Muscle of leg (tissue), 16 donors: ENCODE measurements at places on chromosomes 13 and 19. TPM values are rescaled to one million over a fixed set of nuclear protein-coding genes. Genes with fewer than 3 reads are reported as not detected.
A peak's percentile ranks its signal among the peaks of the same experiment; 100 is the strongest.

DNA sequence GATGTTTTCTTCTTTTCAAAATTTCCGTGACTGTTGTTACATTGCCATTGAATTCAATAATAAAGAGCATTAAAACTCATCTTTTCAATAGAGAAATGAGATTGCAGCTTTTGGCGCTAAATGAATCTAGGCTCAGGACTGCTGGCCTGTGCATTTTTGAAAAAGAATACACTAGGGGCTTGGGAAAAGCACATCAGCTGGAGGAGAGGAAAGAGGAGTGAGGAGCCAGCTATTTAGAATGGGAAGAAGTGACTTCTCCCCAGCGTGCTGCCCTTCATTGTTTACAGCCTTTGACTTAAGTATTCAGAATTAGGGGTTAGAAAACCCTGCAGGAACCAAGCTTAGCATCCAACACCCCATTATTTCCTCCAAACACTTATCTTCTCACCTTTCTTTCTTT lies 43.3 kb downstream of the TNFSF11 start:
- peak; percentile 84 for DNase-seq

MBD3L3 gene
- not detected for total RNA-seq

MYO16 gene
- total RNA-seq: 21.6 TPM

DNA sequence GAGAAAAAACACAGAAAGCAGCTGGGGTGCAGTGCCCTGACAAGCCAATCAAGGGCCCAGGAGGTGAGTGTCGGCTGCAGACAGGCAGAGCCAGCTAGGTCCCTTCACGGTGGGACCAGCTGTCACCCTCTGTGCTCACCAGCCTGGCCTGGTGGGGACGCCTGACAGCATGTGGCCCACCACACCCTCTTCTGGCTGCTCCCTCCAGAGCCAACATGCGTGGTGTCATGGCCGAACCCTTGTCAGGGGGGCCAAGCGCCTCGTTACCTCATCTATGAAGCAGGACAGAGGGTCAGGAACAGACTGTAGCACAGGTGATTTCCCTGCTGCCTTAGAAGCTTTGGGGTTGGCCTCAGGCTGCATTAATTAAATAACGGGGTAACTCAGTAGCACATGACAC lies 40.0 kb upstream of the ISYNA1 start:
- no peak for DNase-seq

TUBB4A gene
- 0.18 TPM for total RNA-seq

- DNase-seq: no peak
Observed at GRCh38 chr19:8684001-8684902, 14.3 kb downstream of the ACTL9 start.

GRCh38 chr13:87696458-87696857 lies 25.3 kb downstream of the SLITRK5 start:
- DNase-seq: no peak

PPP6R1 gene
- total RNA-seq: 12.5 TPM

GRCh38 chr13:108113407-108113806 lies 101.9 kb downstream of the LIG4 start:
- DNase-seq: no peak

DNA sequence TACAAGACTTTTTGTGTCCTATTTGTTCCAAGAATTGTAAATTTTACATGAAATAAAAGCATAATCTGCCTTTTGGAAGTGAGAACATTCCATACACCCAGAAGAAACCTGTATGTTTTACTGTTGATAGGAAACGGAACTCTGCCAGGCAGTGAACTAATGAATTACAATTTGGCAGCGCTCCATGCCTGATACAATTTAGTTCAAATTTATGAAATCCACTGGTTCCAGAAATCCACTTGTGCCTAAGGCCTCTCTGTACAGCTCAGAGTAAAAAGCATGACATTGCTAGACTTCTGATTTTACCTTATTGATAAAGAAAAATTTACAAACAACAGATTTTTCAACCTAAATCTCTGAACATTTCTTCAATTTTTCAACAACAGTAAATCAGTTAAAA lies 78.1 kb downstream of the PCDH9 start:
- DNase-seq: no peak

KLHL1 gene
- 0.09 TPM for total RNA-seq

- DNase-seq: no peak
Observed at GRCh38 chr13:31385540-31385939, 185.8 kb downstream of the B3GLCT start.

DNA sequence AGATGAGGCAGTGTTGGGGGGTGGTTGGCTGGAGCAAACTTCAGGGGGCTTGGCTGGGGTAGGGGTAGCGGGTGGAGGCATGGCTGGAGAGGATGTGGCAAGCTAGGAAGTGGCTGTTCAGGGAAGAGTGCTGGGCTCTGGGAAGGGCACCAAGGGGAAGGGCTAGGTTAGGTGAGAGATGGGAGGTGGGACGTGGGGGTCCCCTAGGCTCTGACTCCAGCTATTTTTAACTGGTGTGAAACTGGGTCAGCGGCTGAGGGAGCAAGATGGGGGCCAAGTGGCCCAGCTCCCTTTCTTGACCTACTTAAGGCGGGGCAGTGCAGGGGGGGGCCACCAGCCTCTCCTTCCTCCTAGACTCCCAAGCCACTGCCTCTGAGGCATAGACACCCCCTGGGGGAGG lies 7.3 kb downstream of the KCNC3 start:
- no peak for DNase-seq

- no peak for DNase-seq
Observed at GRCh38 chr19:28076628-28077027, 1136.3 kb downstream of the UQCRFS1 start.

DNA sequence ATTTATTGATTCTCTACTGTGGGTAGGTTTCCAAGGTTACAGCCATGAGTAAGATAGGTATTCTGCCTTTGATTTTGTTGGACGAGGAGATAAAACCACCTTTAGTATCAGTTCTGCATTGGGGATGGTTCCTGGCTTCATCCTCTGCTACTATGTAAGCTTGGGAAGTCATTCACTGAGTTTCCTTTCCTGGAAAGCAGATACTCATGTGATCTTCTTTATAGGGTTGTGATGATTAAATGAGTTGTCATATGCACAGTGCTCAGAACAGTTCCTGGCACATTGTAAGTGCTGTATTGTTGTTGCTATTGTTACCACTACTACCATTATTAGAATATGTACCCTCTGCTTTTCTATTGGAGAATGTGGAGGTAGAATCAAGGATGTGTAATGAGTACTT lies 13.1 kb upstream of the WTIP start:
- DNase-seq: no peak

ZNF160 gene
- total RNA-seq: 27.5 TPM
